Gastrocnemius medialis (tissue), 4 donors: ENCODE measurements at places on chromosomes 5 and 9. TPM values are rescaled to one million over a fixed set of nuclear protein-coding genes. Genes with fewer than 3 reads are reported as not detected.

DNA sequence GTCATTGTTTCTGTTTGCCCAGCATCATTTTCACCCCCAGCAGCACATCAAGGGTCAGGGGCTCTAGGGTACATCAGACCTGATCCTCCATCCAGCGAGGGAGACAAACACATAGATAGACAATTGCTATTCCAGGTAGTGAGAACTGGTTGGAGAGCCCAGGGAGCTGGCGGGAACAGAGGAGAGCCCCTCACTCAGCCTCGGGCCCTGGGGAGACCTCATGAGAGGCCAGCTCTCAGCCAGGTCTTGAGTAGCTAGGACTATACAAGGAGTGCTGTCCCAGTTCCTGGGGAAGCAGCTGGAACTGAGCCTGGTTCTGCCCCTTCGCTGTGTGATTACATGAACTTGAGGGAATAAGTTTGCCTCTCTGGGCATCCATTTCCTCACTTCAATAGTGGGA, 80.3 kb downstream of the HRH2 start:
- no peaks in the 10 kb centered on the region for H3K36me3 ChIP-seq
- DNase-seq = no peak
- no peak overlapping the region for H3K4me3 ChIP-seq
- H3K27ac ChIP-seq = no peak overlapping the region

DNA sequence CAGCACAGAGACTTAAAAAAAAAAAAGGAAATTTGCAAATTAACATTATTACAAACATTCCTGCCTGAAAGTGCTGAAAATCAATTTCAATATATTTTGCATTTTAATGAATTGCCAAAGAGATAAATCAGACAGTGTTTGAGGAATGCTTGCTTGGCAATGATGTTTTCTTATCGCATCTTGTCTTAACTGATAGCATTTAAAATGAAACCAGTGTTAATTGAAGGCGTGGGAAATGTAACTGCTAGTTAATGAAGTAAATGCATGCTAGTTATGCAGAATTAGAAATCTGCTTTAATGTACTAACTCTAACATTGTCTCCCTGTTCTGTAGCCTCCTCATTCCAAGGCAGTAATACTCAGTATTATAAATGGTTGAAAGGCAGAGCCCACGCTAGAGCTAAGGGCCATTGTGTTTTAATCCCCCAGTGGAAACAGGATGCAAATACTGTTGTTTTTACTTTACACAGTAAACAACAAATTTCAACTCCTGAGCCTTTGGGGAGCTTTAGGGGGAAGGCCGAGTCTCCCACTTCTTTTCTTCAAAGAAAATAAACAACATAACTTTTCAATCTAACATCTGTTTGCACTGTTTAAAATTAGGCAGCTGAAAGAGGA, 586.9 kb downstream of the TLE4 start:
- no peak overlapping the region for H3K4me3 ChIP-seq
- H3K4me1 ChIP-seq = no peaks in the 10 kb centered on the region
- no peak overlapping the region for H3K27ac ChIP-seq
- DNase-seq = no peak
- H3K27me3 ChIP-seq = no peaks in the 10 kb centered on the region

GRCh38 chr9:17519761-17520160, 59.1 kb upstream of the SH3GL2 start:
- H3K4me1 ChIP-seq = no peaks in the 10 kb centered on the region
- H3K36me3 ChIP-seq = no peaks in the 10 kb centered on the region
- H3K4me3 ChIP-seq = no peak overlapping the region
- no peak overlapping the region for H3K27ac ChIP-seq
- no peak for DNase-seq

DNA sequence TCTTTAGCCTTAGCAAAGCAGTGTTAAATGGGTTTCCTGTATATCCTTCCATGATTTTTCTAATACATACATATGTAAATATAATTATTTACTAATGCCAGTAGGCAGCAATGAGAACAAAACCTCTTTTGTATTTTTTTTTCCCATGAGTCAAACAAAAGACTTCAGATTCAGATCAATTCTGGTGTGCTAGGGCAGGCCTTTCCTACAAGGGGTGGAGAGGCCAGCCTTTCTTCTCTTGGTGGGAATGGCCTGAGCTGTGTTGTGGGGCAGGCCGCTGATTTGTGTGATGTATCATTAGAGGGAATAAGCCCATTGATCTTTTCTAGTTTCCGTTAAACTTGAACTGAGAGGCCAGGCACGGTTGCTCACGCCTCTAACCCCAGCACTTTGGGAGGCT, 115.5 kb upstream of the DMRT1 start:
- DNase-seq = no peak
- H3K27me3 ChIP-seq = no peaks in the 10 kb centered on the region
- no peak overlapping the region for H3K27ac ChIP-seq
- peaks cover 9% of the 10 kb centered on the region for H3K36me3 ChIP-seq
- H3K4me3 ChIP-seq = no peak overlapping the region
- H3K4me1 ChIP-seq = peaks cover 29% of the 10 kb centered on the region

DNA sequence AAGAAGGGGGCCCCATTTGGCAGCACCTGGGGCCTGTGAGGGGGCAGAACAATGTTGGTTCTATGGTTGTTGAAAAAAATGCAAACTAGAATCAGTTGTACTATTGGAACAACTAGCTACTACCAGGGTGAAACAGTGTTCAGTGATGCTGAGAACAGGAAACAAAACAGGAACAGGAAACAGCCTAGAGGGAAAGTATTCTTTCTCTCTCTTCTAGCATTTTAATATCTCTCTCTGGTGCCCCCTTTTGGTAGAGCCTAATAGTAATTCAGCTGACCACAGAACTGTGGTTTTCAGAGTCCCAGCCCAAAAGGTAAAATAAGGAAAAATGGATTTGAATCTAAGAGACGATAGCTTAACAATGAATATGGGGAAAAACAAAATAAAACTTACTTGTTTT, 138.0 kb upstream of the KCNN2 start:
- H3K4me3 ChIP-seq = no peak overlapping the region
- H3K4me1 ChIP-seq = no peaks in the 10 kb centered on the region
- no peaks in the 10 kb centered on the region for H3K27me3 ChIP-seq
- DNase-seq = no peak

DNA sequence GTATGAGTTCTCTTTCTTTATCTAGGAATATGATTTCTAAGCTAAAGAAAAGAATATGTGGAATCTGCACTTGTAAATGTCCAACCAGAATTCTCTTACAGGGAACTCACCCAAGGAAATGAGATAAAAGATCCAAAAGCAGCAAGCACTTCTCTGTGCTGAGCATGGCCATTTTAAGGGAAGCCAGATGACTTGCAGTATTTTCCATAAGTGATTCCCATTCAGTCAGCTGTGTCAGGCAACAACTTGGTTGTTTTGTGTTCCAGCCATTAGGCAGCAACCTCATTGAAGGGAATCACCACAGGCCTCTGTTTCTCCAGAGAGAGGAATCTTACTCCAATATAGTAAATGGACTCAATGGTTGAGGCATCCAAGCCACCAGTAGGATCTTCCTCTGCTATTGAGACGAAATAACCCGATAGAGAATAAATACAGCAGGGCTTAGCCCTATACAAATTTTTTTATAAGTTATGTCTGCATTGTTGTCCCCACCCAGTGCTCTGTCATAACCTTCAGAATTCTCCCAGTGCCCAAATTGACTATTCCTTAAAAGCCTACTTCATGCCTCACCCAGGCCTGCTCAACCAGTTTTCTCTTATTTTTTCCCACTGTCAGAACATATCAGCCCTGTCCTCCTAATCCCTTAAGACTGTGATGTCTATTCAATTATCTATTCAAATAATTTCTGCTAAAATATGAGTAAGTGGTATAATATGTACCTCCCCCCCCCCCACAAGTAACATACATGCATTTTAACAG, 236.6 kb downstream of the PJA2 start:
- H3K27ac ChIP-seq = no peak overlapping the region
- no peaks in the 10 kb centered on the region for H3K4me1 ChIP-seq
- H3K27me3 ChIP-seq = no peaks in the 10 kb centered on the region
- DNase-seq = no peak

- no peaks in the 10 kb centered on the region for H3K36me3 ChIP-seq
- peaks cover 16% of the 10 kb centered on the region for H3K4me1 ChIP-seq
- no peak overlapping the region for H3K4me3 ChIP-seq
These were observed 244.7 kb downstream of the PIK3R1 start for GRCh38 chr5:68460147-68460798.

The MYOZ3 gene
- 10.5 TPM for total RNA-seq

The MCTP1 gene
- total RNA-seq = 5.4 TPM

The SEMA5A gene
- 3.2 TPM for total RNA-seq

The DNAJC18 gene
- total RNA-seq = 10.3 TPM

The TMOD1 gene
- 191 TPM for total RNA-seq

The ANGPTL2 gene
- 13.2 TPM for total RNA-seq
